NCI-H510A (cell line): ENCODE measurements at places on chromosomes 3 and 15.

DNA sequence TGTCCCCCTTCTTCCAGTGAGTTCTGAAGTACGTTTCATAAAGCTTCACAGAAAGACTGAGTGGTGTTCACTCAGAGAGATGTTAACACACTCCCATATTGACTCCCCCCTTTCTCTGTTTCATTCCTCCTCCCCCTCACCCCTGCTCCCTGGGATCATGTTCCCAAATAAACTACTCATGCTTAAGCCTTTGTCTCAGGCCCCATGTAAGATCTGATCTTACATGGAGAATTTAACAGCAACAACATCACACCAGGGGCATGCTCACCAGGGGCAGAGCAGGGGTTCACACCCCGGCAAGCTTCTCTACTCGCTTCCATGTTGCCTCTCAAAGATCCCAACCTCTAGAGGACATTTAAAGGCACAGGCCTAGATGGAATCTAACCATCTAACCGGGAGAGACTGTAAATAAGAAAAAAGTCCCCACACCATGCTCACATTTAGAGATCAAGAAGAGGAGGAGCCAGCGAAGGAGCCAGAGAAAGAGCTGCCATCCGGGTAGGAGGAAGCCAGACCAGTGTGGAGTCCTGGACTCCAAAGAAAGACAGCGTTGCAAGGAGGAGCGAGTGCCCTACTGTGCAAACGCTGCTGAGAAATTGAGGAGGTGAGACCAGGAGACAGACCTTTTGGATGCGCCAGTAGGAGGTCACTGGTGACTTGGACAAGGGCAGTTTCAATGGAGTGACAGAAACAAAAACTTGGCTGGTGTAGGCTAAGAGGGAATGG lies 21.4 kb upstream of the SRP14 start:
- DNase-seq: no peak

- no peak for DNase-seq
Measured at GRCh38 chr3:151722856-151723255, 10.9 kb upstream of the AADACL2 start.

DNA sequence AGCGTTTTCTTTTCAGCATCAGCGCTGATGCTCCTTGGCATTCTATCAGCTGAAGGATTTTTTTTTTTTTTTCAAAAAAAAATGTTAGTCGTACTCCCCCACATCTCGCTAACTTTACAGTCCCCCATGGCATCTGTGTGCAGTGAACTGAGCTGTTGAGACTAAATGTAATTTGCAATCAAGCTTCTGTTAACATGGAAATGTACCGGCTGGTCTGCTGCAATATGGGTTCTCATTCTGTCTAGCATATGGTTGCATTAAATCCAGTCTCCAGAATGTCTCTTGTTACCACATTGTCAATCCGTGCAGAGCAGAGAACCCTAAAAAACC lies 32.2 kb upstream of the TPRG1 start:
- DNase-seq: no peak

GRCh38 chr3:153289334-153289808 lies 127.3 kb downstream of the RAP2B start:
- no peak for DNase-seq

- DNase-seq: no peak
Measured at GRCh38 chr3:23219117-23219516, 16.0 kb downstream of the UBE2E2 start.

- no peak for DNase-seq
Measured at GRCh38 chr3:180277041-180277440, 240.3 kb upstream of the PEX5L start.

DNA sequence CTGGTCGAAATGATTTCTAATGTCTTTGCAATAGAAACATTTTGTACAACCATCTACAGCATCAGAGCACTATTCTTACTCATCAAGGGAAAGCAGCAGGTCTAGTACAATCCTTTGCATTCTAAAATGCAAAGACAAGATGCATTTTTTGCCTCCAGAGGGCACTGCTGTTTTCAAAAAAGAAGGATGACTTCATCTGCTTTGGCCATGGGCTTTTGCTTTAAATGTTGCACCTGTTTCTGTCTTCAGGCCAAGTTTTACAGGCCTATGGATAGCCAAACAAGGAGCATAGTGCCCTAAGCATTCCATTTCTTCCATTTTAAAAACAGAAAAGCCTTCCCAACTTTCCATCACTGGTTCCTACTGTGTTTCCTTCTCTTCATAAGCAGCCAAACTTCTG lies 3.4 kb downstream of the PARP9 start:
- no peak for DNase-seq

- DNase-seq: no peak
Measured at GRCh38 chr3:171980578-171981270, 58.7 kb upstream of the FNDC3B start.

- DNase-seq: no peak
Measured at GRCh38 chr3:170711786-170712185, 125.9 kb upstream of the SLC7A14 start.

GRCh38 chr3:42229942-42230688 lies 35.9 kb downstream of the CCK start:
- no peak for DNase-seq

GRCh38 chr15:40314723-40315276 lies 7.1 kb upstream of the PLCB2 start:
- no peak for DNase-seq

DNA sequence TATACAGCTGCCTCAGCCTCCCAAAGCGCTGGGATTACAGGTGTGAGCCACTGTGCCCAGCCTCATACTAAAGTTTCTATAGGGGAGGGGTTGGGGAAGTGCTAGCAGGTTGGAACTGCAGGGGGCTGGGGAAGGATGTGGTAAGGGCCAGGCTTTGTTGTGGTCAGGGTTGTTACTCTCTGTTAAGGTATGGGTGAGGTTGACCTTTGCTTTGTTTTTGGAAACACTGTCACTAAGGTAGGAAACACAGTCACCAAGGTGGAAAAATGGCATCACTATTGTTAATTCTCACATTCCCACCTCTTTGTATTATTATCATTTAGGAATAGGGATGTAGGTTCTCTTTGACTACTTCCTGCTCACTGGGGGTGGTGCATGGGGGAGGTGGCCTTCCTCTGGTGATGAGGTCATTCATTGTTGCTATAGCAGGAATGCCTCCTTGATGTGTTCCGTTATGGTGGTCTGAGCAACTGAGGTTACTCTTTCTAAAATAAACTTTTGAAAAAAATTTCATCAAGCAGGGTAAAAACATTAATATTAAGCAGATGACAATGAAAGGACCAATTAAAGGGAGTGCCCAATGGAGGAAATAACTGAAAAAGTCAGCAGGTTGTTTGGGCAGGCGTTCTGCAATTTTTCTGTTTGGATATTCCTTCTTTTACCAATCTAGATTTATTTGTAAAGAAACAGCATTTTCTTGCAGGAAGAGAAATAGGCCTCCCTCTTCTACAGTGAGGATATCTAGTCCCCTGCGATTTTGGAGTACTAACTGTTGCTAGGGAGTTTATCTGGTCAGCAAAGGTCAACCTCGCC lies 150.5 kb downstream of the WDR76 start:
- DNase-seq: no peak

DNA sequence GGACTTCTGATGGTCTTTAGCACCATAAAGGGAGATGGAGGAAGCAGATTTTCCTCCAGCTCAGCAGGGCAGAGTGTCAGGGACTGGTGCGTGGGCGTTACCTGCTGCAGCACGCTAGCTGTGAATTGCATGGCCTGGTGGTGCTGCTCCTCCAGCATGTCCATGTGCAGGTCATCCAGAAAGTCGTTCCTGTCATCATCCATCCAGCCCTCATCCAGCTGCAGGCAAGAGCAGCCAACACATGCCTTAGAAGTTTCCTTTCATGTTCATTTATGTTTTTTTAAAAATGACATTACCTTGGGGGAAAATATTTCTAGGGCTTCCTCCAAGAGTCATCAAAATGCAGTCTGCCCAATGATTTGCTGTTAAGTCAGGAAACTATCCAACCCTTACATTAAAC lies 239.2 kb downstream of the PDZRN3 start:
- DNase-seq: no peak

GRCh38 chr3:197286678-197287077 lies 11.7 kb downstream of the DLG1 start:
- peak; percentile 35 for DNase-seq

- DNase-seq: no peak
Measured at GRCh38 chr15:94193906-94194305, 37.5 kb upstream of the MCTP2 start.

GRCh38 chr3:148962513-148962912 lies 28.8 kb upstream of the GYG1 start:
- DNase-seq: no peak
